ENCODE measurements at places on chromosomes 13 and 19. TPM values are rescaled to one million over a fixed set of nuclear protein-coding genes. Genes with fewer than 3 reads are reported as not detected.

The PTPRS gene
- 215 TPM for total RNA-seq

The GFY gene
- total RNA-seq = not detected

The KCNRG gene
- total RNA-seq = 0.97 TPM

The PTPRH gene
- total RNA-seq = 0.43 TPM

- no peak overlapping the region for H3K27ac ChIP-seq
- H3K27me3 ChIP-seq = no peaks in the 10 kb centered on the region
- no peaks in the 10 kb centered on the region for H3K4me1 ChIP-seq
- no peak for DNase-seq
Observed at GRCh38 chr13:73891805-73892204, 242.4 kb downstream of the KLF12 start.

- DNase-seq = peak; percentile 58
- H3K27me3 ChIP-seq = no peaks in the 10 kb centered on the region
- H3K27ac ChIP-seq = peak overlapping the region; percentile 58
- H3K36me3 ChIP-seq = no peaks in the 10 kb centered on the region
Observed at GRCh38 chr19:18541992-18542940, 1.1 kb downstream of the FKBP8 start.

GRCh38 chr19:4051175-4052101, 15.3 kb downstream of the ZBTB7A start:
- H3K27ac ChIP-seq = peak overlapping the region; percentile 82
- peaks cover 10% of the 10 kb centered on the region for H3K36me3 ChIP-seq
- DNase-seq = peak; percentile 94
- H3K27me3 ChIP-seq = no peaks in the 10 kb centered on the region
- H3K4me3 ChIP-seq = peak overlapping the region; percentile 35

GRCh38 chr19:13619203-13619632, 112.9 kb upstream of the CACNA1A start:
- H3K4me3 ChIP-seq = no peak overlapping the region
- peak overlapping the region; percentile 11 for H3K27ac ChIP-seq
- H3K27me3 ChIP-seq = no peaks in the 10 kb centered on the region
- no peaks in the 10 kb centered on the region for H3K36me3 ChIP-seq

DNA sequence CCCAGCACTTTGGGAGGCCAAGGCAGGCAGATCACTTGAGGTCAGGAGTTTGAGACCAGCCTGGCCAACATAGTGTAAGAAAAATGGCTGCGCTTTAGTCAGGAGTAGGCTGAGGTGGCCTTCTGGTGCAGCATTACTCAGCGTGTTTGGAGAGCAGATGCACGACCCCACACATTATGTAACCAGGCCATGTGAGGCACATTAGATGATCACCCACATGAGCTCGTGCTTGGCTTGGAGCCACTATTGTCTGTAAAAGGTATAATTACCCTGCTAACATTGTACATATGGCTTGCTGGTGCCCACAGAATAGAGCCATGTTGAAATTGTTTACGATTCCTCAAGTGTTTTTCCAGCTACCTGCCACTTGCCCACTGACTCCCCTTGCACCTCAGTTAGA, 24.0 kb upstream of the SCEL start:
- H3K27ac ChIP-seq = no peak overlapping the region
- peaks cover 5% of the 10 kb centered on the region for H3K27me3 ChIP-seq
- no peak for DNase-seq

- peaks cover 25% of the 10 kb centered on the region for H3K4me1 ChIP-seq
- H3K27me3 ChIP-seq = no peaks in the 10 kb centered on the region
- no peaks in the 10 kb centered on the region for H3K36me3 ChIP-seq
- no peak overlapping the region for H3K27ac ChIP-seq
- DNase-seq = peak; percentile 43
- no peak overlapping the region for H3K4me3 ChIP-seq
Observed at GRCh38 chr13:106570299-106570852, 2.4 kb upstream of the ARGLU1 start.

DNA sequence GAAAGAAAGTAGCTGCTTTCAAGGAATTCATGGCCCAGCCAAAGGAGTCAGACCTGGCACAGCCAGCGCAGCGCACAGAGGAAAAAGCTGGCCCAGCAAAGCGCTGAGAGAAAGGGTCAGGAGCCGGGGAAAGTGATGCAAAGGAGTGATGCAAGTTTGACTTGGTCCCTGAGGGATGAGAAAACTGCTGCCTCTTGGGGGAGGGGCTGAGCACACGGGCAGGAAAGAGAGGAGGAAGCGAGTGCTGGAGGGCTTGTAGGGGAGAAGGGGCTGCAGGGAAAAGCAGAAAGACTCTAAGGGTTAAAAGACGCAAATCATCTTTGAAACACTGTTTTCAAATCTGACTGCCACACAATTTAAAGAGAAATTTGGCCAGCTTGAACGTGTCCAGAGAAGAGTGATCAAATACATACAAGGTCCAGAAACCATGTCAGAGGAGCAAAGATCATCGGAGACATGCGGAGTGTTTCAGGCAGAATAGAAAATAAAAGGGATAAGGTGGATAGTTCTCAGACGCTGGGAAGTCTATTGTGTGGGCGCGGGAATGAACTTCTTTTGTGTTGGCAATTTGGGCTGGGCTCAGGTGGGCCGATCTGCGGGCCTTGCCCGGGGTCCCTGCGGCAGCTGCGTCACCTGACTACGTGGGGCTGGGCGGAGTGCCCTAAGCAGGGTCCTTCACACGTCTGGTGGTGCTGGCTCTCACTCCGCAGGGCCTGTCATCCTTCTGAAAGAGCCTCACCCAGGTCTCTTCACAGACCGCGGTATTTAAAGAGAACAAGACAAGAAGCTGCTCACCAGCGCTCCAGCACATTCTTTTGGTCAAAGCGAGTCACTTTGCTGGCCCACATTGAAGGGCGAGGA, 18.1 kb downstream of the N4BP2L1 start:
- no peak overlapping the region for H3K27ac ChIP-seq
- H3K36me3 ChIP-seq = no peaks in the 10 kb centered on the region
- H3K4me1 ChIP-seq = no peaks in the 10 kb centered on the region
- H3K4me3 ChIP-seq = no peak overlapping the region

DNA sequence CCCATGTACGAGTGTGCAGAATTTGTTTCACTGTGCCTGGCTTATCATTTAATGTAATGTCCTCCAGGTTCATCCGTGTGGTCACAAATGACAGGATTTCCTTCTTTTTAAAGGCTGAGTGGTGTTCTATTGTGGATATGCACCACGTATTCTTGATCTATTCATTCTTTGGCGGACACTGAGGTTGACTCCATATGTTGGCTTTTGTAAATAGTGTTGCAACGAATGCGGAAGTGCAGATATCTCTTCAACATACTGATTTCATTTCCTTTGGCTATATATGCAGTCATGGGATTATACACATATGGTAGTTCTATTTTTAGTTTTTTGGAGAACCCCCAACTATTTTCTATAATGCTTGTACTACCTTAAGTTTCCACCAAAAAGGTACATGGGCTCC, 13.0 kb downstream of the OR7A5 start:
- H3K36me3 ChIP-seq = no peaks in the 10 kb centered on the region
- H3K4me3 ChIP-seq = no peak overlapping the region
- no peak overlapping the region for H3K27ac ChIP-seq
- no peak for DNase-seq
- H3K4me1 ChIP-seq = no peaks in the 10 kb centered on the region

DNA sequence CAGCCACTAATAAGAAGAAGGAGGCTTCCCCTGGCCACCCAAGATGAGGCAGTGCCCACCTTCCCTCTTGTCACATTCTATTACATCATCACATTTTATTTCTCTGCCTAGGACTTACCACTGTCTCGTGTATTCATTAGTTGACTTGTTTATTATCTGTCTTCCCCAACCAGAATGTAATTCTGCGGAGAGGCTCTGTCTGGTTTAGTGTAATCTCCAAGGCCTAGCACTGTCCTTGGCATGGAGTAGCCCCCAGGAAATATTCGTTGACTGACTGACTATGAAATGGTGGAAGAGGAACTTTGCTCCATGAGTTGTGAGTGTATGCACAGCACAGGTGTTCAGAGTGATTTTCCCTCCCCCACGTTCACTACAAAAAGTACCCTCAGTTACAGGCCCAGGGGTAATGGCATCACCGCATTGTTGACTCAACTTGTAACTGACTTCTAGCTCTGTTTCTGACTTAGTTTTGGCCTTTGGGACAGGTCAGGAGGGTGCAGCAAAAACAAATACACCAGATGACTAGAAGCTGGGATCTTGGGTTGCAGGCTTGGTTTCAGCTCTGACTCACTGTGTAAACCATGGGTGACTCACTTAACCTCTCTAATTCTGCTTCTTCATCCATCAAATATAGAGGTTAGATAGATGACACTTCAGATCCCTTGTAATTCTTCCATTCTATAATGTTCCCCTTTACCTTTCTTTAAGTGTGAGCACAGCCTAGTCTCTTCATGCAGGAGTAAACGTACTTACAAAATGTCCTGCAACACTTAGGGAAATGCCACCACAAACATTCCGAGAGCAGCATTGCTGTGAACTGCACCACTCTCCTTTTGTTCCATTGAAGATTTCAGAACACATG, 229.7 kb downstream of the KCNRG start:
- no peaks in the 10 kb centered on the region for H3K36me3 ChIP-seq
- peaks cover 14% of the 10 kb centered on the region for H3K27me3 ChIP-seq
- peak; percentile 88 for DNase-seq
- peaks cover 10% of the 10 kb centered on the region for H3K4me1 ChIP-seq
- H3K27ac ChIP-seq = no peak overlapping the region

GRCh38 chr19:22519152-22519551, 97.0 kb upstream of the ZNF98 start:
- no peak overlapping the region for H3K27ac ChIP-seq
- no peaks in the 10 kb centered on the region for H3K36me3 ChIP-seq
- DNase-seq = no peak

GRCh38 chr13:97249796-97250495, 27.8 kb downstream of the MBNL2 start:
- peak overlapping the region; percentile 17 for H3K27ac ChIP-seq
- no peak for DNase-seq
- peak overlapping the region; percentile 29 for H3K4me3 ChIP-seq
- H3K27me3 ChIP-seq = no peaks in the 10 kb centered on the region

- no peak overlapping the region for H3K4me3 ChIP-seq
- DNase-seq = peak; percentile 84
- H3K27me3 ChIP-seq = peaks cover 9% of the 10 kb centered on the region
Observed at GRCh38 chr19:35223862-35224505, 4.6 kb downstream of the FAM187B start.

GRCh38 chr13:113968463-113969310, 5.2 kb downstream of the C13orf46 start:
- H3K36me3 ChIP-seq = peaks cover 4% of the 10 kb centered on the region
- no peak for DNase-seq
- H3K4me3 ChIP-seq = no peak overlapping the region
- no peak overlapping the region for H3K27ac ChIP-seq
- H3K27me3 ChIP-seq = no peaks in the 10 kb centered on the region

- H3K36me3 ChIP-seq = no peaks in the 10 kb centered on the region
- H3K27me3 ChIP-seq = no peaks in the 10 kb centered on the region
- no peak overlapping the region for H3K4me3 ChIP-seq
- no peak overlapping the region for H3K27ac ChIP-seq
- no peak for DNase-seq
- no peaks in the 10 kb centered on the region for H3K4me1 ChIP-seq
Observed at GRCh38 chr13:103039183-103039582, 27.0 kb downstream of the SLC10A2 start.

- peak overlapping the region; percentile 99 for H3K27ac ChIP-seq
- no peaks in the 10 kb centered on the region for H3K36me3 ChIP-seq
- peaks cover 62% of the 10 kb centered on the region for H3K4me1 ChIP-seq
- H3K4me3 ChIP-seq = no peak overlapping the region
- no peaks in the 10 kb centered on the region for H3K27me3 ChIP-seq
- DNase-seq = no peak
Observed at GRCh38 chr13:98506322-98506721, 70.6 kb downstream of the STK24 start.

DNA sequence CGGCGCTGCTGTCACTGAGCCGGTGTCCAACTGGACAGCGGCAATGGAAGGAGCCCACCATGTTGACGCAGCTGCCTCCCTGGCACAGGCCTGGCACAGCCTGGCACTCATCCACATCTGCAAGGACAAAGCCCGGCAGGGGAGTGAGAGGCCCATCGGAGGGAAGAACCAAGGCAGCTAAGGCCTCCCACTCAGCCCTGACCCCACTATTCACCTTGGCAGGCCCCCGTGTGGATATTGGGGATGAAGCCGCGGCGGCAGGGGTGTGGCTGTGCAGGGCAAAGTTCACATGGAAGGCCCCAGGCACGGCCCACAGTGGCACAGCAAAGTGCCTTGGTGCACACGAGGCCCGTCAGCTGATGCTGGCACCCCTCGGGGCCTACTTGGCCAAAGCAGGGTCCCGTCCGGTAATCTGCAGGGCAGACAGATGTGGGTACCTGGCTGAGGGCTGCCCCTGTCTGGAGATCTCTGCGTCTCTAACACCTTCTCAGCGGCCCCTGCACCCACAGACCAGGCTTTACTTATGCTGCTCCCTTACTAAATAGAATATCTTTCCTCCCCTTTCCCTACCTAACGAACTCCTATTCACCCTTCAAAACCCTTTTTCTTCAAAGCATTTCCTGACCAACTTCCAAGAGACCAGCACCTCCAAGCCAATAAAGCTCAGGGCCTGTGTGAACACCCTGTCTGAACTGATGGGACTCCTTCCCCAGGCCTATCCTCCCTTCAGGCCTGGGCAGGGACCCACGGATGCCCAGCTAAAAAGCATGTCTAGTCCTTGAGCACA, 7.5 kb downstream of the FBN3 start:
- H3K4me3 ChIP-seq = no peak overlapping the region
- no peaks in the 10 kb centered on the region for H3K36me3 ChIP-seq
- DNase-seq = no peak
- no peaks in the 10 kb centered on the region for H3K4me1 ChIP-seq
- H3K27ac ChIP-seq = no peak overlapping the region

DNA sequence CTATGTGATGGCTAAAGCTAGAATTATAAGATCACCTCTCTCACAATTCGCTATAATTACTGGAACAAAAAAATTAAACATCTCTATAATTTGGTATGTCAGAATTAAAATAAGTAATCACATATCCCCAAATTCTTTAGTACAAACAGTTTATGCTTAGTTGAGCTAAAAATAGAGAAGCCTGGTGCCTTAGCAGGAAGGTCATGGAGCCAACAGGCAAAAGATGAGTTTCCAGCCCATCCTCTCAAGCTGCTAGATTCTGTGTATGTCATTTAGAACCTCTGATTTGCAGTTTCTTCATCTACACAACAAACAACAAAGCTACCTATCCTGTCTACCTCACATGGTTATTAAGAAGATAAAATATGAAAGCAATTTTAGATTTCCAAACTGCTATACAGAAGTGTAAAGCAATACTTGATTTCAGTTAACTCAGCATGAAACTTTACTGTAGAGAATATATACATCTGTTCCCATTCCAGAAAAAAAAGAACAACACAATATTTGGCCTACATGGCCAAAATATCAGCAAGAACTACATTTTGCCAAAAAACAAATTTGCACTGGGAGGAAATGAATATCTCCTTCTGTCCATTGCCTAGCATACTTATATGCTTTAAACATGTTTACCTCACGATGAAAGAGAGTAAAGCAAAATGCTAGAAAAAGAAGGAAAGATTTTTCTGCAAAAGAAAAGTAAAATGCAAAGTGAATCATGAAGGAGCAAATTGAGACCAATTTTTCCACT, 294.0 kb upstream of the MIR17HG start:
- H3K27me3 ChIP-seq = no peaks in the 10 kb centered on the region
- no peak for DNase-seq
- no peak overlapping the region for H3K27ac ChIP-seq
- H3K36me3 ChIP-seq = no peaks in the 10 kb centered on the region
- no peak overlapping the region for H3K4me3 ChIP-seq
